ENCODE measurements at places on chromosomes 6 and 20.

- no peak for DNase-seq
These were observed 198.7 kb downstream of the RIMS1 start for GRCh38 chr6:72084992-72085569.

DNA sequence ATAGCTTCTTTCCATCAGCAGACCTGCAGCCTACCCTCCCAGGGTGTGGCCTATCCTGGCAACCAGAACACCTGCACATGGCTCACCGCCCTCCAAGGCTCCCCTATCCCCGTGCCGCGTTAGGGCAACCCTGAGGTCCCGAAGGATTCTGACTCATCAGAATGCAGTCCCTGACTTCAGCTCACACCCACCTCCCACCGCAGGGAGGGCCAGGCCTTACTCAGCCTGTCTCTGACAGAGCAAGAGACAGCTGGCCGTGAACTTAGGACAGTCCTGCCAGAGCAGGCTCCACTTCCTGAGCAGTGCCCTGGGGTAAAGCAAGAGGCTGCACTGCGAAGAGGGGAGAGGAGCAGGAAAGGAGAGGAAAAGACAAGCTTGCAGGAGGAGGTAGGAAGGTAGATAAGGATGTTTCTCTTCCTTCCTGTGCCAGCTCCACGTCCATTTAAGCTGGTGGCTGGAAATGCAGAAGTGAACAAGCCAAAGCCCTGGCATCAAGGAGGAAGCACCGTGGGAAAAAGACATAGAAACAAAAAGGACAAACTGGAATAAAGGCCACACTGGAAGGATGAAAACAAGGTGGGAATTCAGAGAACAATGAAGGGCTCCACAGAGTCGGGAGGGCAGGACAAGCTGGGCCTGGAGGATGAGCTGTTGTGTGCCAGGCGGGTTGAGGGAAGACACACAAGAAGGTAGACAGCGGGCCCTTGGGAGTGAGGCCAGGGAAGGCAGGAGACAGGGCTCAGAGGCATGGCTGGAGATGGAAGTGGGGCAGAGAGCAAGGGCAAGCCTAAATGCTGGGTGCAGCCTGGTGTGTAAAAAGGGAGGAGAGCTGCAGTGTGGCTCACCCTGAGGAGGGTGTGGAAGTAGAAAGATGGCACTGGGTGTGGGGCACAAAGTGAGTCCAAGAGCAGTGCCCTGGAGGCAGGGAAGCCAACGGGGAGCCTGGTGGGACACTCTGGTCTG lies 102.7 kb downstream of the SLC23A2 start:
- no peak for DNase-seq

DNA sequence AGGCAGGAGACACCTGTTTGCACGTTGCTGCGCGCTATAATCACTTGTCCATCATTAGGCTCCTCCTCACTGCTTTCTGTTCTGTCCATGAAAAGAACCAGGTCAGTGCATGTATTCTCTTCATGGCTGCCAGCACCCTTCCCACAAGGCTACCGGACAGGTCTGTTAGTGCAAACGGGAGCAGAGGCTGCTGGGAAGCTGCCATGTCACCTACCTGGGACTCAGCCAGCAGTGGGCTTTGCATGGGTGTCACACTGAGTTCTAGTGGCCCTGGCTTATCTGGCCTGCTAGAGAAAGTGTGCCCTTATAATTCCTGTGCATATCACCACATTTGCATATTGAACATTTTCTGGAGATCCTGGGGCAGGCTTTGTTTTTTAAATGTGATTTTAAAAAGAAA lies 24.8 kb downstream of the LYRM2 start:
- DNase-seq = no peak

DNA sequence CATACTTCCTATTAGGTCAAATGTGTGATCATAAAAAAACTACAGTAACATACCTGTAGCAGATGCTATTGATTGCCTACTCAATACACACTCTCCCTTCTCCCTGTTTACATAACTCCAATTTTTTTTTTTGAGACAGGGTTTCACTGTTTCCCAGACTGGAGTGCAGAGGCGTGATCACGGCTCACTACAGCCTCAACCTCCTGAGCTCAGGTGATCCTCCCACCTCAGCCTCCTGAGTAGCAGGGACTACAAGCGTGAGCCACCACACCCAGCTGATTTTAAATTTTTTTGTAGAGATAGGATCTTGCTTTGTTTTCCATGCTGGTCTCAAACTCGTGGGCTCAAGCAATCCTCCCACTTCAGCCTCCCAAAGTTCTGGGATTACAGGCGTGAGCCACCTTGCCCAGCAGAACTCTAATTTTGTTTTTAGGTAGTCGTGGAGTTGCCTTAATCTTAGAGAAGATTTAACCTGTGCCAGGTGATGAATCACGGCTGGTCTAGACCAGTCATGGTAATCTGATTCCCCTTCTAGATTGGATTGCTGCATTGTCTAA lies 14.0 kb upstream of the KIF3B start:
- no peak for DNase-seq

DNA sequence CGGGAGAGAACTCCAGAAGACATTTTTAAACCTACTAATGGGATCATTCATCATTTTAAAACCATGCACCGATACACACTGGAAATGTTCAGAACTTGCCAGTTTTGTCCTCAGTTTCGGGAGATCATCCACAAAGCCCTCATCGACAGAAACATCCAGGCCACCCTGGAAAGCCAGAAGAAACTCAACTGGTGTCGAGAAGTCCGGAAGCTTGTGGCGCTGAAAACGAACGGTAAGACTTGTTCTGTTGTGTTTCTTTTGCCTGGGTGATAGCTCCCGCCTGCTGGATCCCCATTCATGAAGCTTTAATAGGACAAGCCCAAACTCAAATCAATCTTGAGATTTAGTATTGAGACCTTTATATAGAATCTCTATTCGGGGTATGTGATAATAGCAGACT lies 4.2 kb downstream of the TNFAIP3 start:
- no peak for DNase-seq

DNA sequence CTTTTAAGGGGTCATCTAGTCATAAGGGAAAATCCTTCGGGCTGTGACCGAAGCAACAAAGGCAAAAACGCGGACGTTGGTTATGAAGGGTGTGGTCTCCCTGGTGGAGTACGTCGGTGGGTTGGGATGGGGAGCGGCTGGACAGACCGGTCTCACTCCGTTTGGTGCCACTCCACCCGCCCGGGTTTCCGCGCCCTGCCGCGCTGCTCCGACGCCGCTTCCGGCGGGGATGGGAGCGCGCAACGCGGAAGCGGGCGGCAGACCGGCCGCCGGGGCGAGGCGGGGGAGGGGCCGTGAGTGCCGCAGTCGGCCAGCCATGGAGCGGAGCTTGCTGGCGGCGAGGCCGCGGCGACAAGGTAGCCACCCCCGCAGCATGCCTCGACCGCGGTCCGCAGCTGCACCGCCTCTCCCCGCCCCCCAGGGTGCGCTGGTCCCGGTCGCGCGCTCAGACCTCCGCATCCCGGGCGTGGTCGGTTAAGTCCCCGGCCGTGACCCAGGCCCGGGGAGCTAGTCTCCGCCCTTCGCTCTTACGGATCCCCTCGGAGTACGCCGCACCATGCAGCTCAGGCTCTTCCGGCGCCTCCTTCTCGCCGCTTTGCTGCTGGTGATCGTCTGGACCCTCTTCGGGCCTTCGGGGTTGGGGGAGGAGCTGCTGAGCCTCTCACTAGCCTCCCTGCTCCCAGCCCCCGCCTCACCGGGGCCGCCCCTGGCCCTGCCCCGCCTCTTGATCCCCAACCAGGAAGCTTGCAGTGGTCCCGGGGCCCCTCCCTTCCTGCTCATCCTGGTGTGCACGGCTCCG lies at the start of gene B3GALT4:
B3GALT4 (plus strand) TSS at position 260 of the 799 bp plus-strand sequence; CDS start at position 557, 297 bp downstream.
- DNase-seq = peak; percentile 57

DNA sequence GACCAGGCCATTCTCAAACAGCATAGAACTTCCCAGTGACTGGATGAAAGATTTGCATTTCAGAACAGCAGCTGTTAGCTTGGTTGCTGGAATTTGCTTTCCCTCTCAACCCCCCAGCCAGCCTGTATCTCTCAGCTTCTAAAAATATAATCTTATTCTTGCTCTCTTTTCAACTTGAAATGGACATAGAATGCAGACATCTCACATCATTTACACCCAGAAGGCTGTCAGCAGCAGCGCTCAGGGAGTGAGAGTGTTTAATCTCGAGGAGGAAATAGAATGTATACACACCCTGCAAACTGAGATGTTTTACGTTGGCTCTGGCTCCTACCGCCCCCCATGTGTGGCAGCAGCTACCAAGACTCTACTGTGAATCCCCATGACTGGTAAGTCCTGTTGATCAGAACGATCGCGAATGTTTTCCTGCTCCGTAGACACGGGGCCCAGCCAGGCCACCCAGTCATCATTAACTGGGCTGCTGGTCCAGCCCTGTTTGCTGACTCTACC lies 163.4 kb upstream of the SLC24A3 start:
- no peak for DNase-seq

DNA sequence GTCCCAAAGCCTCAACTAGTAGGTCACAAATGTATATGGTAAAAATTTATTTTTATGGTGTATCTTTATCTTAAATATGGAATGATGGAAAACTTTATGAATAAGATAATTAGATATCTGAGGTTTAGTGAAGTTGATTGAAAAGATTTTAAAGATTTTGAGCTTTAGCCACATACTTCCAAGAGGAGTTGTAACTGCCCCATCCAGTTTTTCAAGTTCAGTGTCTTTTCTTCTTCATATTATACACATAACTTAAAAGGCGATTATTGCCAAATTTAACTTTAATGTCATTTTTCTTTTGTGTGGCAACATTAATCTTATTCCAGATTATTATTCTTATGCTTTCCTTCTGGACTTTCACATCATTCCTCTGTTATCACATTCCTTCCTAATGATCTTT lies 266.4 kb downstream of the TINAG start:
- no peak for DNase-seq

DNA sequence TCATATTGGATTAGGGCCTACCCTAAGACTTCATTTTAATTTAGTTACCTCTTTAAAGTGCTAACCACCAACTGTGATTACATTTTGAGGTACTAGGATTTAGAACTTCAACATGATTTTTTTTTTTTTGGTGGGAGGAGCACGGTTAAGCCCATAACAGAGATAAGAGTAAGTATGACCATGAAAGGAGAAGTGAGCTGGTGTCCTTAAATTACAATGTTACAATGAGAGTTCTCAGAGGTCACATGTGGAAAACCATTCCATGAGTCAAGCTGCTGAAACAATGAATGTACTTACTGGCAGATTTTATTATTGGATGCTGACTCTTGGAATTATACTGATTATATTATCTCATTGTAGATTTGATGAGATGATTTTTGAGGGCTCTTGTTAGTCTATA lies 779.3 kb upstream of the CITED2 start:
- no peak for DNase-seq

Measured in activated CD4-positive, alpha-beta T cell treated with anti-CD3 and anti-CD28 coated beads for 4 hours (primary cell).